NCI-H460 (cell line): ENCODE measurements at places on chromosomes 6 and 20.

DNA sequence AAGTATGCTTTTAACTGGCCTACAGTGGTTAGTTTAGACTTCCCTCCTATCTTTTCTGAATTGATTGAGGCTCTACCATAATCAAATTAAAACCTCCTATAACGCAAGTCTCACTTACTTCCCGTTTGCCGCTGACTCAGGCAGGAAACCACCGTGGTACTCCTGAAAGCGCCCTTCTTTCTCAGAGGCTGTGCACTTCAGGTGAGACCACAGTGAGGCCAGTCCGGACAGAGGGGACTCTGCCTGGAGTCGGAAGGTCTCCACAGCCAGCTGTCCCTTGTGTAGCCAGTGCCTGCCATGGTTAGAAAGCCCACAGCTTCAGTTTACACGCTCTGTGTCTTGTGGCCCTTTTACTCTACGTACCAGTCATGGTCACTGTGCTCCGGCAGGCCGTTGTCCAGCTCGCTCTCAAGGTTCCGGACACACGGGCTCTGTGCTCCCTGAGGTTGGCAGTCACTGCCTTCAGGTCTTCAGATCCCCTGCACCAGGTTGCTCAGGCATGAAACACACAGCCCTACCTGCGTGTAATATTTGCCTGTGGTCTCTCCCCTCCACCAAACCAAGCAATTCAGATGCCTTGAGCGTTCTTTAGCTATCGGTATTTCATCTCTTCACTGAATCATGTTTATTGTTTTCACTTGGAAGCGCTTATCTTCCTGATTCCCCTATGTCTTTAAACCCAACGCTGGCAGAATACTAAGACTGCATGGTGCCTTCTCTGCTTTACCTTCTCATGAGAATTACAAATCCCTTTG lies 178.8 kb downstream of the SMOC2 start:
- DNase-seq = no peak

GRCh38 chr6:1612299-1612973 lies 2.7 kb downstream of the FOXC1 start:
- DNase-seq = no peak

GRCh38 chr20:53463101-53463972 lies 130.3 kb downstream of the ZNF217 start:
- DNase-seq = no peak

- DNase-seq = peak; percentile 33
Observed at GRCh38 chr20:58308680-58309527, 611 bp upstream of the RAB22A start.

DNA sequence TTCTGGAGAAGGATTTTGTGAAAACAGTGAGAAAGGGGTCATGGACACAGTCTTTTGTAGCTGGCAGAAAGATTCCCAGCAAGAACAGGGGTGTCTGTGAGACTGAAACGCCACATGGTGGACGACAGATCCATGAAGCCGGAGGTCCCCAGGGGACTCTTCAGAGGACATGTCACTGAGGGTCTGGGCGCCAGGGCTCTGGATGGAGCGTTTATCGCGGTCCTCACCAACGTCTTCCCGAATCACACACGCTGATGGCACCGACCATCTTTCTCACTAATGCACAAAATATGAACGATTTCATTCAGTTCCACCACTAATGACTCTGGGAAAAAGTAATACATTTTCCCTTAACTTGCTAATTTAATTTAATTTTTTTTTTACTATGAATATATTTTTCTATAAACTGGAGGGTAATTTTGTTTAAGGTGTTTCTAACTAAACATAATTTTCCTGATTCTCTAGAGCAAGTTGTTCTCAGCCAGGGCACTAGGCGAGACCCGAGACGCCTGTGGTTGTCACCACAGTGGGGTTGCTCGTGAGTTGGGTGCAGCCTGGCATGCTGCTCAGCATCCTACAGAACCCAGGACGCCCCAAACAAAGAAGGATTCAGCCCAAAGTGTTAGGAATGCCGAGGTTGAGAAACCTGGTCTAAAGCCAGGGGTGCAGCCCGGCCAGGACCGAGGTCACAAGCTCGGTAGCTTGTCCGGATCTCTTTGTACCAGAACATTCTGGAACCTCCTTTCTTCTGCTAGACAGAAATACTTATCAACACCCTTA lies 306.2 kb downstream of the TAF4 start:
- no peak for DNase-seq

- DNase-seq = no peak
Observed at GRCh38 chr20:53152228-53152627, 180.1 kb downstream of the TSHZ2 start.
